Activated CD4-positive, alpha-beta T cell treated with anti-CD3 and anti-CD28 coated beads for 24 hours (primary cell): ENCODE measurements at places on chromosomes 11 and 22.
A peak's percentile ranks its signal among the peaks of the same experiment; 100 is the strongest.

GRCh38 chr11:49995565-49995964, 13.2 kb upstream of the OR4C12 start:
- no peak for DNase-seq

- no peak for DNase-seq
These were observed 26.6 kb downstream of the NUP50 start for GRCh38 chr22:45190202-45190872.

DNA sequence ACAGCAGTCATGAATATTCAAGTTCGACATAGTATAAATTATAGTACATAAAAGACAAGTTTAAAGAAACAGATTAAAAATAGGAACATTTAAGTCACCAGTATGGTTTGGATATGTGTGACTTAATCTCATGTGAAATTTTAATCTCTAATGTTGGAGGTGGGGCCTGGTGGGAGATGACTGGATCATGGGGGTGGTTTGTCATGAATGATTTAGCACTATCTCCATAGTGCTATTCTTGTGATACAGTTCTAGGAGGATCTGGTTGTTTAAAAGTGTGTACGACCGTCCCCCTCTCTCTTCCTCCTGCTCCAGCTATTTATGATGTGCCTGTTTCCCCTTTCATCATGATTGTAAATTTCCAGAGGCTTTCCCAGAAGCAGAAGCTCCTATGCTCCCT, 3.3 kb downstream of the KDM4E start:
- no peak for DNase-seq

GRCh38 chr11:60084631-60085273, 3.7 kb upstream of the MS4A2 start:
- no peak for DNase-seq

DNA sequence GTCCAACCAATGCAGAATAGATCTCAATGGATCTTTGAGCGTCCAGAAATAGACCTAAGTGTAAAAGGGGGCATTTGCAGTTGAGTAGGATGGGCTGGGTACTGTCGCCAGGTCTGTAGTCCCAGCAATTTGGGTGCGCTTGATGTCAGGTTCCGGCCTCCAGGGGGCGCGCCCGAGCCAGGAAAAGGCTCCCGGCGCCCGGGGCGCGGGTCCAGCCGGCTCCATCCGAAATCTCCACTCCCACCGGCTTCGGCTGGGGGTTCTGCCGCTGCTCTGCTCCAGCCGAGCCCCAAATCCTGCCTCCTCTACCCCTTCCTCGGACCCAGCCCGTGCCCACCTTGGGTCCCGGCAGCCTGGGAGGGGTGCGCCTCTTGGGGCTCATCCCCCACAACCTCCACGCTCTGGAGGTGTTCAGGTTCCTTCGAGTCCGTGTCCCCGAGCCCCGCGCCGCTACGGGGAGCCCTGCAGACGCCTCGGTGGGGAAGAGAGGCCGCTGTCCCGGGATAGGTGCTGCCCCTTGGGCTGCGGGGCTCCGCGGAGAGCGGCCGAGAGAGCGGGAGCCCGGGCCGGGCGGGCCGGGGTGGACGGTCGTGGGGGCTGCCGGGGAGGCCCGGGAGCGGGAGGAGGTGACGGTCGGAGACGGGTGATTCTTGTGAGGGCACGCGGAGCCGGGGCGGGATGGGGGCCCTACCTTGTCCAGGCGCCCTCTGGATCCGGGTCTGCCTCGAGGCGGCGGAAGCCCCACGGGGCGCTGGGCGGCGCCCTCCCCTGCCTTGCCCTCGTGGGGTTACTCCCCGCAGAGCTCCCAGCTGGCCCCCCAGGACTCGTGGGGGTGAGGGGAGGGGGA, 13.0 kb upstream of the CYB5R3 start:
- peak; percentile 77 for DNase-seq

- DNase-seq: no peak
These were observed 423.9 kb upstream of the CHORDC1 start for GRCh38 chr11:90646706-90647105.

GRCh38 chr11:111983187-111983986, 41.8 kb upstream of the DLAT start:
- DNase-seq: no peak

GRCh38 chr11:67654225-67654624, 3.7 kb upstream of the ACY3 start:
- no peak for DNase-seq

- no peak for DNase-seq
These were observed 4.3 kb downstream of the RTN4RL2 start for GRCh38 chr11:57464539-57465181.

GRCh38 chr22:44271010-44271500, 41.7 kb downstream of the SHISAL1 start:
- DNase-seq: no peak

DNA sequence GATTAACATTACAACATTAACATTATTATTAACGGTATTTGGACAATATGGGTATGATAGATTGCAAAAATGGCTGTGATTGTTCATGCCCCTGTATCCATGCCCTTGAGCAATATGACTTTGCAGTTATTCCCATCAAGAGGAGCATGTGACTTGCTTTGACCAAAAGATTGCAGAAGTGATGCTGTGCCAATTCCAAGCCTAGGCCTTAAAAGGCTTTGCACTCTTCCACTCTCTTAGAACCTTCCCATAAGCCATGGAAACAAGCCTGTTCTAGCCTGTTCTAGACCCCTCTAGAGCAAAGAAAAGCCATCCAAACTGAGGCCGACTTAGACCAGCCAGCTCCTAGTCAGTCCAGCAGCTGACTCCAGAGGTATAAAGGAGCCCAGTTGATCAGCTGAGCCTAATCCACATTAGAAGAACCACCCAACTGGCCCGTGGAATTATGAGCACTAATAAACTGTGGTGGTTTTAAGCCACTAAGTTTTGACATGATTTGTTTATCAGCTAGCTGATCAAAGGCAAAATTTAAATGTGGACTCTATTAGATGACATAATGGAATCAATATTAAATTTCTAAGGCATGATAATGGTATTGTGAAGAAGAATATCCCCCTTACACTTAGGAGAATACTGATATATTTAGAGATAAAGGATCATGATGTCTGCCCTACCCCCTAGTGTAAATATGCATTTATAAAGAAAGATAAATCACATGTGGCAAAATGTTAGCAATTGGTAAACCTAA, 28.6 kb downstream of the RAB30 start:
- DNase-seq: no peak

DNA sequence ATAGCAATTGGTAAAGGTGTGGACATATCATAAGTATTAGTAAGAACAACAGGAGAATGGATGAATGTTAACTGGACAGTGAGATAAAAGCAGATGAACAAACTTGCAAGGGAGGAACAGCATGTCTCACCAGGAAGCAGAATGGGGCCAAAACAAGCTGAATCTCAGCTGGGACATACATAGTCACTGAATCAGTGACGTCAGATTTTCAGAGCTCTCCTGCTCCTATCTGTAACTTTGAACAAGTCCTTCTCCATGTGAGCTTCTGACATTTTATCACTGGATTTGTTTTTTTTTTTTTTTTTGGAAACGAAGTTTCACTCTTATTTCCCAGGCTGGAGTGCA, 118.7 kb downstream of the BBOX1 start:
- DNase-seq: no peak

GRCh38 chr11:123260511-123261211, 65.6 kb upstream of the CLMP start:
- DNase-seq: no peak

DNA sequence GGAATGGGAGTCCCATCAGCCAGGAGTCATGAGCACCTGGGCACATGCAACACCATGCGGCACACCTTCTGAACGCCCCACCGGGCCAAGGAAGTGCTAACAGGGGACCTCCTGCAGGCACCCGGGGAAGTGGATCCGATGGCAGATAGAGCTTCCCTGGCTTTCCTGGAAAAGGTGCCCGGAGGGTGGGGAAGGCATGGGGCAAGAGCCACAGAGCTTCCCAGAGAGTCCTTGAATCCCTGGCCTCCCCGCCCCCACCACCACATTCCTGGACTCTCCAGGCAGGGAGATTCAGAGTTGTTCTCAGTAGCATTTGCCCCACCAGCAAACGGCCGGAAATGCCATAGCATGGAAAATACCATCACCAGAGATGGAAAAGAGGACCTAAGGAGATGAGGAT, 8.3 kb downstream of the TRIM29 start:
- no peak for DNase-seq

GRCh38 chr11:129804012-129804411, 11.6 kb upstream of the TMEM45B start:
- no peak for DNase-seq

DNA sequence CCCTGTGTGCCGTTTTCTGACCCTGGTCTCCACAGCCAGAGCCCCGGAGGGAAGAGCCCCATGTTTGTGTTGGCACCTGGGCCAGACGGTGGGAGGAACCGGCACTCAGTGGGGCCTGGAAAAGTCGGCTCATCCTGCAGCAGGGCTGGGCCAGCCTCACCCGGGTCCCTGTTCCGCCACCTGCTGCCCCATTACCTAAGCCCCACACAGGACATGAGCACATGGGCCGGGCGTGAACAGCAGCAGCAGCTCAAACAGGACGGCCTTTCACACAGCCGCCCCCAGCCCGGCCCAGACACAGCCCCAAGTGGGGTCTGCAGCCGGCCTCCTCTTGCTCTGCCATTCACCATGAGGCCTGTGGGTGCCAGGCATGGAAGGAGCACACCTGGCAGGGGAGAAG, 302.4 kb downstream of the MN1 start:
- no peak for DNase-seq

DNA sequence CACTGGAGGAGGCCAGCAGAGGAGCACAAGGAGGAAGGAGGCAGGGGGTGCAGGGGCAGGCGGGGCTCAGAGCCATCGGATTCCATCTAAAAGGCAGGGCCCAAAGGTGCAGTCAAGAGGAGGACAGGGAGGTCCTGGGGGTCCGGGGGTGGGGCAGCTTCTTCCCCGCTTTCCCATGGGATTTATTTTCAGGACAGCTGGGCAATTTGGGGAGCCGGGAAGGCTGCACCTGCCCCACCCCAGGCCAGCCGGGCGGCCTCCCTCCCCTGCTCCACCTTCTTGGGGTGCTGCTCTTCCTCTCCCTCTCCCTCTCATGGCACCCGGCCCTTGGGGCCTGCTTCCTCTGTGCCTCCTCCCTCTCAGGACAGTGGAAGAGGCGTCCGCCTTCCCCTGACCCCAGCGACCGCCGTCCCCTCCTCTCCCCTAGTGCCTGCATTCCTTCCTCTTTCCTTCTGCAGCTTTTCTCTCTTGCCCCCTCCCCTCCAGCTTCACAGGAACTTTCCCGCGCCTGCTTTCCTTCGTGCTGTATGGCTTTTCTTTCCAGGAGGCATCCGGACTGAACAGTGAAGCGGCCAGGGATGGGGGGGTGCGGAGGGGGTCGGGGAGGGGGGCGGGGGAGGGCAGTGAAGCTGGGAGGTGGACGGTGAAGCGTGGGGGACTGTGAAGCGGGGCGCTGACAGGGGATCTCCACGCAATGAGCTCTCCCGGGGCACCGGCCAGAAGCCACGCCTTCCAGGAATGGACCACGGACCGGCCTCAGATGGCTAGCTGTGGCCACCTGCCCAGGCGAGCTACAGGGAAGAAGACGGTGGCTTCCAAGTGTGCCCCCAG, 26.9 kb downstream of the APOBEC3H start:
- no peak for DNase-seq

- DNase-seq: no peak
These were observed 58.0 kb upstream of the MTNR1B start for GRCh38 chr11:92911478-92911877.

GRCh38 chr11:77418155-77418970, 55.5 kb downstream of the PAK1 start:
- no peak for DNase-seq

- no peak for DNase-seq
These were observed 7.2 kb downstream of the POLD4 start for GRCh38 chr11:67345920-67346819.

DNA sequence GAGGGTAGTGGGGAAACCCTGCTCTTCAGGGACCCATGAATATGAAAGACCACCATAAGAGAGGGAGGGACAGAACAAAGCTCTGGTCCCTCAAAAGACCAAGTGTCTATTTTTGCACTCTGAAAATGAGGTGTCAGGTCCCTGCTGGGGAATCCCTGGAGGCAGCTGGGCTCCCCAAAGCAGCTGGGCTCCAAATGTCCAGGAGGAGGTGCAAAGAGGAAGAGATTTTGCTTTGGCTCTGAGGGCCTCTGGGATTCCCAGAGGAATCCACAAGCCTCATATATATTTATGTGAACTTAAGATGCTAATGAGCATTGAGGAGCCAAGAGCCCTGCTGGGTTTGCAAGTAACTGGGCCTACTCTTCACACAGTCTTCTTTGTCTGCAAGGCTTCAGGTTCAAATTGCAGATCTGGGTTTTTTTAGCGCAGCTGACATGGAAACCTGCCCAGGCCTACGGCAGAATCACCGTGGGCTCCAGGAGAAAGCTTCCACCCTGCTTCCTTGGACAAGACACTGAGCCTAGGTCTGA, 26.0 kb downstream of the CLMP start:
- DNase-seq: no peak

- DNase-seq: no peak
These were observed 14.9 kb downstream of the FZD4 start for GRCh38 chr11:86940122-86940777.

GRCh38 chr11:59191095-59191494, 19.2 kb downstream of the DTX4 start:
- no peak for DNase-seq

GRCh38 chr11:8656291-8656690, 26.2 kb downstream of the TRIM66 start:
- no peak for DNase-seq

DNA sequence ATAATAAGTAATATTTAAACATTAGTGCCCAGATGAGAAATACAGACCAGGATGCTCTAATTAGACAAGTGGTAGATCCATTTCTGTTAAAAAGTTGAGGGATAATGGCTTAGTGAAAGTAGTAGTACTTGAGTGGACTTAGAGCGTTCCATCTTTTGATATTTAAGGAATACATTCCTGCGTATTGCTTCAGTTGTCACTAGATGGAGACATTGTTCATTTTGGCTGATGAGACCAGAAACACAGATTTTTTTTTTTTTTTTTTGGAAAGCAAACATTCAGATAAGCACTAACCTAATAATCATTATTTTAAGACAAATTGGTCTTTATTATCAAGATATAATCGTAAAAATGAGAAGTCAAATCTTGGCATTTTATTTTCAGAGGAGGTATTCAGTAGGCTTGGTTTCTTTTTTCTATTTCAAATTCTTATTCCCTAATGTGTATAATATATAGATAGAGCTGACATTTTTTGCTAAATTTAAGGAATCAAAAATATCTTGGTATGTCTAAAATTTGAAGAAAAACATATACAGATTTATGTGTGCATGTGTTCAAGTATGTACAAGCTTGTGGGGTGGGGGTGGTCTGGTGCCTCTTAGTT, 92.9 kb downstream of the DYNC2H1 start:
- no peak for DNase-seq

DNA sequence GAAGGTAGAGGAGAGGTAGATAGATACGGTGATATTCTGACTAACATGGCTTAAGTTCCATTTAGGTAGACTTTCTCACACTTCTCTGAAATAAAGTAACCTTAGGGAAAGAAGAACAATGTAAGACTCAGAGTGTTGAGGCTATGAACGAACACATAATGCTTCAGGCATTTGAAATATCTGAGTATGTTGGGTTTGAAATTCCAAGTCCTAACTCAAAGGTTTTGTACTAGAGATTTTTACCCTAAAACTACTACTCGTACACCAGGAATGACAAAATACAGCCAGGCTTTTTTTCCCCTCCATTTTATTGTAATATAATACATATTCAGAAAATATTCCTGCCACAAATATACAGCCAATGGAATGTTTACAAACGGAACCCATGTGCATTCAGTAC, 592.6 kb downstream of the ETS1 start:
- DNase-seq: no peak

GRCh38 chr11:1920909-1921573, 1.5 kb downstream of the TNNT3 start:
- no peak for DNase-seq
